Putamen (tissue), 1 donor: ENCODE measurements at places on chromosomes 12 and 14.
A peak's percentile ranks its signal among the peaks of the same experiment; 100 is the strongest.

- DNase-seq, result no peak
Observed at GRCh38 chr14:89255012-89255411, 162.0 kb downstream of the FOXN3 start.

DNA sequence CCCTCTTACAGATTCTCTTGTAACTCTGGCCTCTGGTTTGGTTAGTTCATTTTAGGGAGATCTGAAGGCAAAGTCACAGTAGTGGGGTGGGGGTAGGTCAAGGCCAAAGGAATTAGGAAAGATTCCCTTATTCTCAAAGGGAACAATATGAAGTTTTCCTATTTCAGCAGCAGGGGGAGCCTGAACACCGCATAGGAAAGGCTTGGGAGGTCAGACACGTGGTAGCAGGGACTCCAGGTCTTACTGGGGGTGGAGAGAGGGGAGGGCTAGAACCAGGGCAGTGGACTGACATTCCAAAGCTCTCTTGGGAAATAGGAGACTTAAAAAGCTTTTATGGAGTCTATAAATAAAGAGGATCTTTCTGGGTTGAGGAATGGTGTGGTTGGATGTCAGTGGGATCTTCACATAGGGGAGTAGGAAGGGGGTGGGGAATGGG is 1.3 kb downstream of the ZC3H10 start:
- peak; percentile 75 for DNase-seq

DNA sequence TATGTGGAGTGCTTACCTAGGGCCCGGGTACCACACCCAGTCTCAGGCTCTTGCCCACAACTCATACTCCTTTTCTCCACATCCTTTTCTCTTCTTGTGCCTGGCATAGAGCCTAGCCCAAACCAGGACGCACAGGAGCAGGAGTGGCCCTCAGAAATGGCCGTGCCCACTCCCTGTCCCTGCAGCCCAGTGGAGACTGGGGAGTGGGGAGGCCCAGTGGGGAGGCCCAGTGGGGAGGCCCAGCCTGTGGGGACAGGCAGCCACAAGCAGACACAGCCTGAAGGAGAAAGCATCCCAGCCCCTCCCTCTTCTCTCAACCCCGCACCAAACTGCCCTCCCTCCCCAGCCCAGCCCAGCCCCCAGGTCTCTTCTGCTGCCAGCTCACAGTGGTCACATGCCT is 196.8 kb downstream of the KIF26A start:
- no peak for DNase-seq

DNA sequence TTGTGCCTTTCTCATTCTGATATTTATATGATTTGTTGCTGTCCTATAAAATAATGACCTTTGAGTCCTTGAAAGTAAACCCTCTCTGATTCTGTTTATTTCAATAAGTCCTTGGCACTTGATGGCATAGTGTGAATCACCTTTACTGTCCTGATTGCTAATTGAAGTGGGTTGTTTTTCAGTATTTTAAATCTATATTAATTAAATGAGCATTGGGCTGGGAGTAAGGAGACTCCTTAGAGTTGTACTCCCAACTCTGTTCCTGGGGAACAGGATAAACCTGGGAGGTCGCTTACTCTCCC is 235.7 kb downstream of the EGLN3 start:
- DNase-seq, result no peak

DNA sequence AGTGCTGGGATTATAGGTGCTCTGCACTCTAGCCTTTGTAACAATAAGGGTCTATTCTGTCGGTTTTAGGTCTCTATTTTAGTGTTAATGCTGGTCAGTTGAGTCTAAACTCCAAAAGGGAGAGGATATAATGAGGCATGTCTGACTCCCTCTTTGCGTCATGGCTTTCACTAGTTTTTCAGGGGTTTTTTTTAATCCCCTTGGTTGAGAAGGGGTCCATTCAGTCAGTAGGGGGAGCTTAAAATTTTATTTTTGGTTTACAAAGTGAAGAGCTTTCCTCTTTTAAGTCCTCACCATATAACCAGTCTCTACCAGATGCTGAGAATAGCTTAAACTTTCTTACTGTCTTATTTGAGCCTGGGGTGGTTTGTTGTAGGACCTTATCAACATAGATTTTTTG is 106.9 kb downstream of the PRKCH start:
- no peak for DNase-seq

GRCh38 chr12:101570047-101570446 is 24.7 kb upstream of the MYBPC1 start:
- no peak for DNase-seq

DNA sequence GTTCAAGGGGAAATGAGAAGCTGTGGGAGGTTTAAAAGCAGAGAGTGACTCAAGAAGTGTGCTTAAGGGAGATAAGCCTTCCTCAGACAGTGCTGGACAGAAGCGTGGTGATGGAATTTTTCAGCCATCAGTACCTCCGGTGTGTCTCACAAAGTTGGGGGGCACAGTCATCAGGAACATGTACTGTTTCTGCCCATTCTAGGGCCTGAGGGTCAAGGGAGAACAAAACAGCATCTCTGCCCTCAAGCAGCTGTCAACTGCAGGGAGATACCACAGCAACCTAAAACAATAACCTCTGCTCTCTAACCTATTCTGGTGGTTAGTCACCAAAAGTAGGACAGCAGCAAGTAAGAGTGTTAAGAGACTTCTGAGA is 2.0 kb upstream of the STON2 start:
- no peak for DNase-seq

- DNase-seq, result peak; percentile 54
Observed at GRCh38 chr14:98623788-98624415, 648.1 kb downstream of the BCL11B start.

- DNase-seq, result no peak
Observed at GRCh38 chr14:104298458-104298857, 160.1 kb downstream of the KIF26A start.

DNA sequence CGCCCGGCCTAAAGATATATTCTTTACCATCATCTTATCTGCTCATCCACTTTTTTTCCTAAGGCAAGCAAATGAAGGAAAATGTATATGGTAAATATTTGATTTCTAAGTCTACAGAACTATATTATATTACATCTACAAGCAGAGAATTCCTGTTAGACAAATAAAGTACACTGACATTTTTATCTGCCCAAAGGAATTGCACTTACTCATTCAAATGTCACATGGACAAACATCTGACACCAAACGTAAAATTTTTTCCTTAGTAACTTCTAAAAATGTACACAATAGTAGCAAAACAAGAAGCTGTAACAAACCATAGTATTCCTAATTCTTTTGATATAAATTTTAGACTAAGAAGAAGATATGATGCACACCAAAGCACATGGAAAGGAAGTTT is 51.0 kb downstream of the SPPL3 start:
- DNase-seq, result no peak

- no peak for DNase-seq
Observed at GRCh38 chr12:75065482-75065881, 144.2 kb downstream of the KCNC2 start.

- peak; percentile 39 for DNase-seq
Observed at GRCh38 chr12:10722905-10723746, at the start of gene YBX3. YBX3 (minus strand) TSS chr12:10723323; CDS start chr12:10723111, 212 bp downstream.

DNA sequence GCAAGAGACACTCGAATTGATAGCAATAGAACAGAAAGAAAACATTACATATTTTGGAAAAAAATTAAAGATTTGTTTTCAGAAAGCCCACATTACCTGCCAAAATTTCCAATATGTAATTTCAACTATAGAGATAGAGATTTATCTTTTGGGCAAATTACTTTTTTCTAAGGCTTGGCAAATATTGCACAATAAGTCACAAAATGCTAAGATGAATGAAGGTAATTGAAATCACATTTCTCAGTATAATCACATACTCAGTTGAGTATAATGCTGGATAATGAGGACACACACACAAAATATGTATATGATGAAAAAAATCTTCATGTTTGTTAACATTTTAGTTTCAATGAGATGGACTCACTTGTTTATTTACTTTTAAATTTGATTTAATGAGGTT is 189.2 kb upstream of the STXBP6 start:
- DNase-seq, result no peak

- DNase-seq, result no peak
Observed at GRCh38 chr12:43114316-43114715, 437.7 kb downstream of the ADAMTS20 start.

- no peak for DNase-seq
Observed at GRCh38 chr12:51620448-51620847, 29.4 kb downstream of the SCN8A start.

GRCh38 chr14:50545618-50546017 is 13.2 kb upstream of the MAP4K5 start:
- DNase-seq, result no peak

DNA sequence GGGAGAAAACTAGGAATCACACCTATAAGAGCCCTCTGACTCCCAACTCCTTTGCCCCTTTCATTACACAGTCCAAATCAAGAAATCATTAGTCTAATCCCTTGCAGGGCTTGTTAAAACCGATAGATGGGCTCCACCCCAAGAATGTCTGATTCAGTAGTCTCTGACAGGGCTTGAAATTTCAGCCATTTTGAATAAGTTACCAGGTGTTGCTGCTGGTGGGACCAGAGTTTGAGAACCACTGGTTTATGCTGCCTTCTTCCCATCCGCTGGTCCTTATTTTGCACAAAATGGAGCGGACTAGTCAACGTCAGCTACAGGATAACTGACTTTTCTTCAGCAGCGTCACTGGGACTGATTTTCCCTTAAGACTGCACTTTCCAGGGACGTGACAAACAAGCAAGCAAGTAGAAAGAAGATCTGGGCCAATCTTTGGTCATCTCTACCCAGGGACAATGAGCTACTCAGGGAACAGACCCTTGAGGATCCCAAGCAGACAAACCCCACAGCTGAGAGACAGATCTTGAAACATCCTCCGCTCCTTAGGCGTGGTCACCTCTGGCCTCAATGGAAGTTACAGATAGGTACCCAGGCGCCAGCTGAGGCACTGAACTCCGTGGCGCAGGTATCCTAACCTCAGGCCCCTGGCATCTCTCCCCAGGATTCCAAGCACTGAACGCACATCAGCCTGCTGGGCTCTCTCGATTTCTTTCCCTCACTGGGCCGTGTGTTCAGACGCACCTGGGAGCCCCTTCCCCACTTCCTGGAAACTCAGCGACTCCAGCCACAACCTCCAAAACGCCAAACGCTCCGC is 900 bp downstream of the KCTD10 start:
- DNase-seq, result no peak

DNA sequence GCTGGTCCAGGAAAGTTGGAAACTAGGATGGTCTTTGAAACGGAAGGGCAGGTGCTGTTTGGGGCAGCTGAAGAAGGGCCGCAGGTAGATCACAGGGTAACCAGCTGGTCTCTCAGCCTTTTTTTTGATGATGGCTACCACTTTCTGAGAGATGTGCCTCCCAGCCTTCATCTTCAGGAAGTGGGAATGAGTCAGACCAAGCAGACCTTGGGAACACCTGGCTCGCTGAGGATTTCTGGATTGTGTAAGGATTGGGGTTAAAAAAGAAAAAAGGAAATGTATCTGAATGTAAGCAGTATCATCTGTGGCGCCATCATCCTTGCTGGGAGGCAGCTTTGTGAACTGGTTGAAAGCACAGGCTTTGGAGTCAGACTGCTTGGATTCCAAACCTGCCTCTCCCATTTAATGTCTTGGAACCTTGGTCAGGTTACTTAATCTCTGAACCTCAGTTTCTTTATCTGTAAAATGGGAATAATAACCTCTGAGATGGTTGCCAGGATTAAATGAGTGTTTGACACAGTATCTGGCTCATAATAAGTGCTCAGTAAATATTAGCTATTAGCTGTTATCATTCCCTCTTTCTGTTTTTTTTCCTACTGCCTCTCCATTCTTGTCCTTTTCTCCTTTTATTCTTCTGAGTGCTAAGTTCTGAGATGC is 1.7 kb downstream of the PRPF40B start:
- no peak for DNase-seq

DNA sequence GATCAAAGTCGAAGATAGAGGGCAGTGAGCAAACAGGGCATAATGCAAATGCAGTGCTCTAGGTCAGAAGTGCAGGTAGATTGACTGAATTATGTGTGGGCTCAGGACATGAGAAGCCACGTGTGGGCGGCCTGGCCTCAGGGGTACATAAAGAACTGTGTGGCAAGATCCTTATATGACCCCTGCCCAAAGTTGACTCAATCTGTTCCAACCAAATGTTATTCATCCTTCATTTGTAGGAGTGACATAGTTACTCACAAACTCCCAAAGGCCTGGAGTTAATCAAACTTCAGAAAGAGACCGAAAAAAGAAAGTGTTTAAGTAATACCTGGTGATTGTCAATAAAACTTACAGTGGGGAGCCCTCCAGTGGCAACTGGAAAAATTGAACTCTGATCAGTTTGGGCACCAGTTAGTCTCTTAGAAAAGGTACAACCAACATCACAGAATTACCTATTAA is 150.4 kb upstream of the FAR2 start:
- peak; percentile 20 for DNase-seq

GRCh38 chr12:105935981-105936380 is 202.8 kb downstream of the NUAK1 start:
- no peak for DNase-seq

GRCh38 chr14:74257941-74258763 is 18.9 kb downstream of the VSX2 start:
- DNase-seq, result no peak

- no peak for DNase-seq
Observed at GRCh38 chr14:96658611-96659010, 138.6 kb upstream of the VRK1 start.

DNA sequence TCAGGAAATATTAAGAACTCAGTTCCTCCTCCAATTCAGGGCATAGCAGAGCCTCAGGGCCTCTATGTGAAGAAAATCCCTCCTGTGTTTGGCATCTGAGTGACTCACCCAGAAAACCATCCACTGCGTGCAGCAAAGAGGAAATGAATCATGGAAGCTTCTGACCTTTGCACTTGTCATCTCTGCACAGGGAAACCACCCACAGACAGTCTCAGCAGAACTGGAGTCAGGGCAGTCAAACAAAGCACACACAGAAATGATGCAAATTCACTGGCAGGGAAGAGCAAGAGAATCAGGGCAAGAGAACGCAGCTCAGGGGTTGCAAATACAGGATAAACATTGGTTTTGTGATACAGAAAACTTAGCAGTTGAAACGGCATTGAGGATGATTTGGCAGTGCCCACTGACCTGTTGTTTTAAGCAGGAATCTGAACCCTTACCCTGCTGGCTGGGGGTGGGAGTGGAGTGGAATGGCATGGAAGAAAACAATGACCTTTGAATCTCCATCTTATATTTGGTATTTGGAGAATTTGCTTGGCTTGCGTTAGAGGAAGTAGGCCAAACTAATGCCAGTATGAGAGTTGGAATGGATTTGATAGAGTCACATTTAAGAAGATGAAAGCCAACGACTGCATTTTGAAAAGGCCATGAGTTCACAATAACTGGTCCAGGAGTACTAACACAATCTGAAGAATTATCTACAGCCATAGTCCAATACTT is 53.5 kb downstream of the PHLDA1 start:
- DNase-seq, result peak; percentile 75

- peak; percentile 98 for DNase-seq
Observed at GRCh38 chr12:108562348-108563135, at the start of gene ISCU. ISCU (plus strand) TSS chr12:108562596; CDS start chr12:108562623, 27 bp downstream.

DNA sequence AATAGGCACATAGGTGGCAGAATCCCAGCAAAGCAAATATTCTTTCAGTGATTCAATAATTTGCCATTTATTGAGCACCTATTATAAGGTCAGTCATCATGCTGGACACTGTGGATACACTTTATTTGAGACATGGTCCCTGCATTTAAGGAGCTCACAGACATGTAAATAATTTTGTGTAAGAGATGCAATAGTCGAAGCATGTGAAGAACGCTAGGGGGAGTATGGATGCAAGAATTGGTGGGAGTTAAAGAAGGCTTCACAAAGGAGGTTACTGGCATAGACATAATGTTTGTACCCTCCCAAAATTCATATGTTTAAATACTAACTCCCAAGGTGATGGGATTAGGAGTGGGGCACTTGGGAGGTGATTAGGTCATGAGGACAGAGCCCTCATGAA is 260.6 kb upstream of the GARIN6 start:
- DNase-seq, result no peak

- no peak for DNase-seq
Observed at GRCh38 chr14:87264796-87265195, 728.2 kb downstream of the GALC start.
